ENCODE measurements at places on chromosomes 7 and 10.

- DNase-seq, result no peak
Measured at GRCh38 chr10:118666350-118666749, 70.9 kb upstream of the PRLHR start.

- no peak for DNase-seq
Measured at GRCh38 chr7:138753610-138754009, 44.2 kb upstream of the TMEM213 start.

DNA sequence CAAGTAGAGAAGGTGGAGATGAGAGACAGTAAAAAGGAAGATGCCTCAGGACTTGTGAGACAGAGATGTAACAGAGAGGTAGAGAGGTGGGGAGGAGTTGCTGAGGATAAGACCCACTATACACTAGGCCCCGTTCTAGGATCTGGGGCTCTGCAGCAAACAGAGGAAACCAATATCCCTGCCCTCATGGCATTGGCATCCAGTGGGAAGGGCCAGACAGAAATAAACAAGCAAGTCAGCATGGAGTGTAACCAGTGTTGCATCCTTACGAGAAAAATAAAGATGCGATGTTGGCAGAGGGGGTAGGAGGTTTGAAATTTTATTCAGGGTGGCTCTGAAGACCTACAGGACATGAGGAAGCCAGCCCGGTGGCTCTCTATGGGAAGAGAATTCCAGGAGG, 22.0 kb upstream of the EEPD1 start:
- DNase-seq, result no peak

- no peak for DNase-seq
Measured at GRCh38 chr7:93968911-93969620, 35.1 kb downstream of the BET1 start.

GRCh38 chr7:46489106-46489505, 568.0 kb upstream of the IGFBP3 start:
- DNase-seq, result no peak

DNA sequence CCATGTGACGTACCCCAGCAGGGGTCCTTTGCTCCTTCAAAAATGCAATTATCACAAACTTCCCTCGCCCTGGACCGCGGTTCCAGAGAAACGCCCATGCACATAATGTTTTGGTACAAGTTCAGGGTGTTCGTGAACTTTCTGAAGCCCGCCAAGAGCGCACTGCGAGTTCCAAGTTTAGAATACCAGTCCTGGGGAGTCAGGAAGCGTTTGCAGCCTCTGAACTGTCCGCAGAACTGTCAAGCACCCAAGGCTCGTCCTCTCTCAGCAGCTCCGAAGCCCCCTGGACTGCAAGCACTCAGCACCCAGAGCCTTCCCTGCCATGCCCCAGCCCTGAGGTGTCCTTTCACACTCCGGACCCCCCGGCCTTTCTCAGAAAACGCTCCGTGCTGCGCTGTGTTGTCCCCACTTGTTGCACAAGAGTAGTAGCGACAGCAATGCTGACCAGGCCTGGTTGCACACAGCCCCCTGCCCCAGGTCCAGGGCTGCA, 30.3 kb downstream of the CALML3 start:
- peak; percentile 21 for DNase-seq

GRCh38 chr10:36717118-36717517, 408.3 kb upstream of the ANKRD30A start:
- DNase-seq, result no peak

GRCh38 chr7:22373388-22373787, 16.4 kb upstream of the RAPGEF5 start:
- DNase-seq, result no peak

DNA sequence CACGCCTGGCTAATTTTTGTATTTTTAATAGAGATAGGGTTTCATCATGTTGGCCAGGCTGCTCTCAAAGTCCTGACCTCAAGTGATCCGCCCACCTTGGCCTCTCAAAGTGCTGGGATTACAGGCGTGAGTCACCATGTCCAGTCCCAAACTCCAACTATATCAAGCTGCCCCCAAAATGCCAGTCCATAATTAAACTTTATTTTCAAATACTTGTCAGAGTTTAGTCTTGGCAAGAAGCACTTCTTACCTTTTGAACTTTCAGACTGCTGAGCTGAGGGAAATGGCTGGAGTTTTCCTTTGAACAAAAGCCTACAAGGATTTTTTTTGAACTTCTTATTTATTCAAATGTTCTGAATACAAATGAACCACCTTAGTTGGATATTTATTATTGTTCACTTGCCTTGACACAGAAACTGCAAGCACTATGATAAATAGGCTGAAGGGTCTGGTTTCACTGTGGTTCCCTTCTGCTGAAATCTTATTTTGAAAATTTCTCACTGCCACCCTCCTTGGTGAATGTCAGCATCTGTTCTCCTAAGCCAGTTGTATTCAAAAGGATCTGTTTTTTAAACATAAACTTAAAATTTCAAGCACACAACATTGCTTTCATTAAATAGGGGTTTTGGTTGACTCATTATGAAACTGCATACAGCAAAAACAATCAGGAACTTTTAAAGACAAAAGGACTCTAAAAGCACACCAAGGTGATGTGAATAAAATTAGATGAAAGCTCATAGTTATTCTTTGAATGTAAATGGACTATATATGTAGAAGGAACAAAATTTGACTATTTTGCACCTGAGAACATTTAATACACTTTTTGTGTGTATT, 101.7 kb upstream of the SLC26A5 start:
- DNase-seq, result no peak

GRCh38 chr7:50807026-50807730, 24.5 kb upstream of the GRB10 start:
- DNase-seq, result no peak

- DNase-seq, result no peak
Measured at GRCh38 chr7:32937344-32938174, 19.7 kb upstream of the FKBP9 start.

GRCh38 chr10:81874875-81875466, at the start of gene NRG3:
Gene NRG3 (plus strand): TSS chr10:81875194.
- no peak for DNase-seq
